Skeletal muscle cell (primary cell): ENCODE measurements at places on chromosomes 3 and 15.

DNA sequence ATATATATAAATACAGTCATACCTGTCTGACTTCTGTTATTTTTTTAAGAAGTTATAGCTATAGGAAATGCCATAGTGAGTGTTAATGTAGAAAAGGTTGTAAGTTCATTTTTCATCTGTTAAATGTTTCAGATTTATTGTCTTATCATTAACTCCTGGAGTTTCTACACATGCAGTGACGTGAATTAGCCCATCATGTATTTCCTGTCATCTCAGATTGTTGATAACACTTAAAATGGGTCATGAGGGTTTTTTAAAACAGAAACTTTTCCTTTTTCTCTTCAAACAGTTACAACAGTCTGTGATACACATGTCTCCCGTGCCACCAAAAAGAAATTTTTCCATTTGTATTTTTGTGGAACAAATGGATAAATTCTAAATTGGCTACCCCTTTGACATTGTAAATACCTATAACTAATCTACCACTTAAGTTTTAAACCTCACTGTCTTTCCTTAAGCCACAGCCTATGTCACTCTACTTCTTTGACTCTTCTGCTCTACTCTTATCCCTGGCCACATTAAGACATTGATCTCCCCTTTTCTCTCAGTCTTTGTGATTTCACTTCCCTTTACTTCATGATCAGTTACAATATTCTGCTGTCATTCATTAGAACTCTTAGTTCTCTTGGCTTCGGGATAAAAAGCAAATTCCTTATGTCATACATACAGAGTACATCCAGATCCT is 89.1 kb downstream of the NEO1 start:
- DNase-seq: no peak

DNA sequence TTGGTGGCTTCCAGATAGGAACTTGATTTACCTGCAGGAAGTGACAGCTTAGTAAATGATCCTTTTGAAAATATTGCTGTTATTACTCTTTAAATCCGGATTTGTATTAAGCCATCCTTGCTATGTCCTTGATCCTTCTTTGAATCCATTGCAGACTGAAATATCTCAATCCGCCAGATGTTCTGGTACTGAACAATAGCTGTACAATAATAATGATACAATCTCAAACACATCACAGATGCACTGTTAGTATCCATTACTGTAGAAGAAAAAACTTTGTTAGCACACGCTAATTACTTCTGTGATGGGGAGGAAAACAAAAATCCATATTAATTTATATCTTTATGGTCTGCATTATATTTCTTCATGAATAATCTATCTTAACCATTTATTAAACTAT is 202.3 kb downstream of the CNTN4 start:
- DNase-seq: no peak

DNA sequence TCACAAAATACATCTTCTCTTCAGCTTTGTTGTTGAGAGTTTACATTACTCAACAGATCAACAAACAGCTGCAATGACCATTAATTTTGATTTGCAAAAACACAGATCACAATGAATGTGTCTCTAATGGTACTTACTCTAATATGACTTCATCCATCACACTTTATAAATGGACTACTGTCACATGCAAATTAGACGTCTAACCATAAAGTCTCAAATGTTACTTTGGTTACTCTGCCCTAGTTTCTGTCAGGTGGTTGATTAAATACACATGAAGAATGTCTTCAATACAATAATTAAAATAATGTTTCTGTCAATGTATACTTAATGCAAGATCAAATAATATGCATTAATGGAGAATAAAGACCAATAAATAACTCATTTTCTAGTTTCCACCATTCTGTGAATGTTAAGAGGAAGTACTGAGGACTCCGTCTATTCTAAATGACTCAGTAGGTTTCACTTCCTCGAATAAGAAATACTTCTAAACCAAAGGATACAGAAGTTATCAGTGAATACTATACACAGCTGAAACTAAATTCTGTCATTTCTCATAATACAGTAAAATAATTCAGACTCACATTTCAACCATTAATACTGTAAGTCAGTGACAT is 145.8 kb downstream of the CBLB start:
- no peak for DNase-seq

GRCh38 chr3:133967992-133968892 is 61.5 kb downstream of the SLCO2A1 start:
- DNase-seq: no peak

GRCh38 chr15:91142106-91142744 is 42.2 kb downstream of the SV2B start:
- DNase-seq: no peak

DNA sequence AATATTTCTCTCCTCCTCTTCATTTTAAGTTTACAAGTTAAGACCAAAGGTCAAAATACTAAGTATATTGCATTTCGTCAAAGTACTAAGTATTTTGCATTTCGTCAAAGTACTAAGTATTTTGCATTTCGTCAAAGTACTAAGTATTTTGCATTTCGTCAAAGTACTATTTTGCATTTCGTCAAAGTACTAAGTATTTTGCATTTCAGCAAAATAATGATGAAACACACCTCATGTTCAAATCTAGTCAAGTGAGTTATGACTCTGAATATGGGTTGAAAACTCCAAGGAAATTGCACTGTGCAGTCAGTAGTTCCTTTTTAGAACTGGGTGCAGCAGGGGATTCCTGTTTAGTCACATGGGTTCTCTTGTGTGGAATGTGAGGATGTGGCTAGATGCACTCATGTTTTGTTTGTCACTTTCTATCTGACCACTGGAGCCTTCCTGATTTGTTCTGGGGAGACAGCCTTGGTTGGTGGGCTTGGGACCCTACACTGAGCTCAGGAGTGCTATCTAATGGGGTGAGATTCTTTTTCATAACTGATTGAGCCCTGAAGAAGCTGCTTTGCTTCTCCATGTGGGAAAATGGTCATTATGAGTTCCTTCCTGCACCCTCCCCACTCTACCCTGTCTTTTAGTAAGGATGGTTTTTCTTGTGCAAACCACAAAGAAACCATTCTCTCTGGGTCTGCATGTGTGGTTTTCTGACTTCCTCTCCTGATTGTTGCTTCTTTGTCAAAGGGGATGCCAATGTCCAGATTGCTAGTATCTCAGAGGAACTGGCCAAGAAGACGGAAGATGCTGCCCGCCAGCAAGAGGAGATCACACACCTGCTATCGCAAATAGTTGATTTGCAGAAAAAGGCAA is 73.4 kb downstream of the CCK start:
- no peak for DNase-seq

DNA sequence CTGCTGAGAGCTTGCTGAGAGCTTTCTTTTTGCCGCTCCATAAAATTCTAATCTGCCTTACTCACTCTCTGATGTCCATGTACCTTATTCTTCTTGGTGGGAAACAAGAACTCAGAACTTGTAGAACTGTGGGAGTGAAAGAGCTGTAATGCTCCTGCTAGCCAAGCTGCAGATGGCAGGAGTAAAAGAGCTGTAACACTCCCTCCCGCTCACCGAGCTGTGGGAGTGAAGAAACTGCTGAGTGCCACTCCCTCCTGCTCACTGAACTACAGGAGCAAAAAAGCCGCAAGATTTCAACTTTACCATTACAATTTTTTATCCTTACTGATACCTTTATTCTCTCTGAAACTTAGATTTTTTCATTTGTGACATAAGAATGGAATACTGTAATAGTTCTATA is 199.1 kb downstream of the SI start:
- no peak for DNase-seq

GRCh38 chr3:88744896-88745295 is 362.5 kb upstream of the EPHA3 start:
- DNase-seq: no peak

GRCh38 chr3:61253756-61254155 is 2.5 kb upstream of the FHIT start:
- no peak for DNase-seq

DNA sequence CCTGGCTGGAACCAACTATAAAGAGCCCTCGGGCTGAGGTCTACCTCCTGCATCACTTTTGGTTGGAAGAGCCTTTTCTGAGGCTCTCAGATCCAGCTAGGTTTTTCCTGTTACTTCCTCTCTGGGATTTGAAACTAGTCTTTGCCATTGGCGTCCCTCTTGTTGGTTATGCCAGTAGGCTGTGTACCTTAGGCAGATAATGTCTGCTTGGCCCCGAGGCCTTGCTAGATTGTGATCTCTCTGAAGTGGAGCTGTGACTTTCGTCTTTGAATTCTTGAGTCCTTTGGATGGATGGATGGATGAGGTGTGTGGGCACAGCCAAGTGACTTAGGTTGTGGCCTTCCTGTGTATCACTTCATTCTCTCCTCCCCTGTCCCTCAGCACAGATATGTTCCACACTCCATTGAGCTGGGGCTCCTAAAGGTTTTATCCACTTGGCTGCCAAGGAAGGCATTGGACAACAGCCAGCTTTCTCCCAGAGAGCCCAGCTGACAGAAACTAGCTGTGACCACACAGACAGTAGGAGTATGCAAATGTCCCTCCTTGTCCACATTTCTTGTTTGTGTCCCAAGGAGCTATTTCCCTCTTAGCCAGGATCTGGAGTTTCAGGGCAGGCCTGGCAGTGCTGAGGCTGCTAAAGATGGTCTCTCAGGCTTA is 7.9 kb upstream of the DNAJC17 start:
- no peak for DNase-seq

- DNase-seq: no peak
Measured at GRCh38 chr3:195159814-195160165, 111.2 kb downstream of the XXYLT1 start.

GRCh38 chr15:60520013-60520824 is 41.3 kb upstream of the ICE2 start:
- no peak for DNase-seq

GRCh38 chr3:155431856-155432570 is 138.5 kb upstream of the STRIT1 start:
- DNase-seq: no peak

GRCh38 chr3:52703341-52703740 is 2.2 kb downstream of the GLT8D1 start:
- no peak for DNase-seq

DNA sequence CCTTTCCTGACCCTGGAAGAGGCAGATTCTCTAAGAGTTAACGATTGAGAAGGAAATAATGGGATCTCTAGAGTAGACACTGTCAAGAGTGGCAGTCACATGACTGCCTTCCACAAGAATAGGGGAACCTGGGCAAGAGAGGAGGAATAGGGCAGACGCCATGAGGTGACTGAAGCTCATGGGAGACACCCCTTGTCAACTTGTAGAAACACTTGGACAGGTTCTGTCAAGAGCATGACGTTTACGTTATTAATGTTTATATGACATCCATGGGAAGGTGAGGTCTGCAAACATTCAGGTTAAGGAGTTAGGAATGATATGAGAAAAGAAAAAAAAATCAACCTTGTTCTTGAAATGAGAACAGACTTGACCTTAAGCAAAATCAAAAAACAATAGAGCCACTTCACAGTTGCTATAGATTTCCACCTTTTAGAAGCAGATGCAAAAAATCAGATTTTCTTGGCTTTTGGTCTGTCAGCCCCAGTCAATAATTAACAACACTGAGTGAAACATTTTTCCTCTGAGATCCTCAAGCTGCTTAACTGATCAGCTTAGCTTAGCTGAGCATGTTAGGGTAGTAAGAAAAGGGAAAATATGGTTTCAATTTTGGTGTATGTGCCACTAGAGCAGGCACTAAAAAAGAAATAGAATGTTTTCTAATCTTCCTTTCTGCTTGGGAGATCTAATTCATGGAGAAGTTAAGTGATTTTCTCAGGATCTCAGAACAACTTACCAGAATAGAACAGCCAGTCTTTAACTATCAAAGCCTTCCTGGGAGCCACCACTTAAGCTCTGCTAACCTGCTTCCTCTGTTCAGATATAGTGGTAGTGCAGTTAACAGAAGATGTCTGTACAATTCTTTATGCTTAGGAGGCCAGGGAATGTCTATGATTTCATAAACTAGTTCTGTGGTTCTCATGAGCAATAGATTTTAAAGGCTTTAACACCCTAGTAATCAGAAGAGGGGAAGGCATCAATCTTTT is 116.9 kb downstream of the B3GALNT1 start:
- DNase-seq: no peak

- DNase-seq: no peak
Measured at GRCh38 chr15:20376872-20377271, 164.7 kb downstream of the GOLGA6L6 start.

- DNase-seq: no peak
Measured at GRCh38 chr3:39900462-39901002, 91.1 kb downstream of the MYRIP start.

DNA sequence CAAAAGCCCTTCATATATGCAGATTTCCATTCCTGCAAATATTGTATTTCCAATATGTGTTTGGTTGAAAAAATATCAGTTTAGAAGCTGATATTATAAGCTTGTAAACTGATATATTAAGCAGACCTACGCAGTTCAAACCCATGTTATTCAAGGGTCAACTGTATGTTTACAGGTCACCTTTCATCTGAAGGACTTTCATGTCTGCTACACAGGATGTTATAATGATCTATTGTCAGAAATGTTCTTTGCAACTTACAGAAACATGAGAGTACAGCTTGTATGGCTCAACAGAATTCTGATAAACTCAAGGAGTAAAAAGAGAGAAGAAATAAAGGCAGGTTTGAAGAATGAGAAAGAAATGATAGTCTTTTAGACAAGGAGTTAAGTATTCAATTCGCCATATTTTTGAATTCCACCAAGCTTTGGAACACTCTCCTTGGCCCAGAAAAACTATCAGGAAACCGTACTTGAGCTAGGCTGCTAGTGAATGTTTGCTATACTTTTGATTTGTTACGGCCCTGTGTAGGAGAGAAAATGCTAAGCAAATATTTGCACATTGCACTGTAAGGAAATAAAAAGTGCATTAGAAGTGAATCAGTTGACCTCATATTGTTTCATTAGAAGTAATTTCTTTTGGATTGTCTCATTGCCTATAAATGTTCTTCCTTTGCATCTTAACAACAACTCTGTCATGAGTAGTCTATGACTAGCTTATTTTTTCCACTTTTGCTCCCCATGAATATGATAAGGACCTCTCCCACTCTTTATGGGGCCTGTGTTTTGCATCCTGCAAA is 81.2 kb downstream of the NEK11 start:
- DNase-seq: peak; percentile 4

DNA sequence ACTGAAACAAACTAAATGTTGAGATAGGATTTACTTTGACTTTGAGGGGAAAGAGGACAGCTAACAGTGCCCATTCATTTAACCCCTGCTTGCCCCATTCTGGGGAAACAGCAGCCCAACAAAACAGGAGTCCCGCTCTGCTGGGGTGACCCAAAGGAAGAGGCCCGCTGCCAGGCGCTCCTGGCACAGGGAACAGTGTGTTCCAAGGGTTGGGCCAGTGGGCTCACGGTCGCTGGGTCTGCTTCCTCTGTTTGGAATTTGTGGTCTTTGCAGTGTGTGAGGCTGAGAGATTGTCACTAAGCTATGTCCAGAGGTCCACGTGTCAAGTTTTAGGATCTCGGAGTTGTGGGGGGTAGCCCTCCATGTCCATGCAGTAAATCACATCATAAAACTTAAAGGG is 250.4 kb upstream of the C2CD4B start:
- no peak for DNase-seq
